ENCODE measurements at places on chromosomes 2 and 18. TPM values are rescaled to one million over a fixed set of nuclear protein-coding genes. Genes with fewer than 3 reads are reported as not detected.
A peak's percentile ranks its signal among the peaks of the same experiment; 100 is the strongest.

- DNase-seq = no peak
- H3K27me3 ChIP-seq = no peaks in the 10 kb centered on the region
- H3K36me3 ChIP-seq = peaks cover 1% of the 10 kb centered on the region
- no peak overlapping the region for H3K4me3 ChIP-seq
- no peaks in the 10 kb centered on the region for H3K4me1 ChIP-seq
Measured at GRCh38 chr18:9960258-9960904, 46.6 kb downstream of the VAPA start.

DNA sequence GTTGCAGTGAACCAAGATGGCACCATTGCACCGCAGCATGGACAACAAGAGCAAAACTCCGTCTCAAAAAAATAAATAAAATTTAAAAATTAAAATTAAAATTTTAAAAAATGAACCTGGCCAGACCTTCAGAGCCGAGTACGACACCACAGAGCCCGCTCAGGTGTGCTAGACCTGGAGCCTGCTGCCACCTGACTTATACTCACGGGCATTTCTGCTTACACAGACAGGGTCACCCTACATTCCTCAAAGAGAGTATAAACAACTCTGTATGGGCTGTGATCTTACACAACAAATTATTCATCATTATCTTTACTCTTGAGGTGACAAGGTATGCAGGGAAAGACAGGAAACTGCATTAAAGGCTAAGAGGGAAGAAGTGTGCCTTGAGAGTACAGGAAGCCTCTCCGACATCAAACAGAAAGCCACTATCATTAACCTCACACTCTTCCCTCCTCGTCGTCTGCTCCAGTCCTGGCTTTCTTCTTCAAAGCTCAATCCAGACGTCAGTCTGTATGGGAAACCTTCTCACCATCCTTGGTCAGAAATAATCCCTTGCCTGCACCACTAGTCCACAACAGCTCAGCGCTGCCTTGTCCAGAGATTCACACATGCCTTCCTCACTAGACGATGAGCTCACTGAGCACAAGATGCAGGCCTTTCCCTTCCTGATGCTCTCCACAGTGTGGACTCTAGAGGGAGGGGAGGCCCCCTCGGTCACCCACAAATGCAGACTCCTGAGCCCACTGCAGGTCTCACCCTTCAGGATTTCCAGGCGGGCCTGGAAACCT lies 56.2 kb downstream of the UXS1 start:
- peak overlapping the region; percentile 91 for H3K27ac ChIP-seq
- H3K36me3 ChIP-seq = peaks cover 22% of the 10 kb centered on the region
- no peaks in the 10 kb centered on the region for H3K27me3 ChIP-seq
- H3K4me1 ChIP-seq = peaks cover 9% of the 10 kb centered on the region

DNA sequence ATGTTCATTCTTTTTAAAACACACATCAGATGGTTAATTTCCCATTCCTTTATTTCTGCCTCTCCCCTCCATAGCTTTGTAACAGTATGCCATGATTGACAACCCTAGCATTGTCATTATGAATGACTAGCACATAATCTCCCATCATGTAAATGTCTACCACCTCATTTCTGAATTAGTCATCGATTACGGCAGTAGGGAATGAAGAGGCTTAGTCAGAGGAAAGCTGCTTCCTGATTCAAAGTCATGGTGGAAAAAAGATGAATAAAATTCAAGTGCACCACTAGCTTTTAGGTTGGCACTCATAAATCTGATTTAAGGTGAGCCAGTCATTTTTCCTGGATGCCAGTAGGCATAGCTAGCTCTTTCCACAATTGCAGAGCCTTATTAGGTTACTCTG lies 19.1 kb upstream of the ACMSD start:
- H3K4me3 ChIP-seq = no peak overlapping the region
- H3K36me3 ChIP-seq = no peaks in the 10 kb centered on the region
- no peak for DNase-seq

GRCh38 chr2:10204326-10205161 lies 82.0 kb downstream of the RRM2 start:
- no peak for DNase-seq
- H3K4me1 ChIP-seq = peaks cover 19% of the 10 kb centered on the region
- H3K4me3 ChIP-seq = no peak overlapping the region
- H3K27me3 ChIP-seq = no peaks in the 10 kb centered on the region
- peaks cover 6% of the 10 kb centered on the region for H3K36me3 ChIP-seq

DNA sequence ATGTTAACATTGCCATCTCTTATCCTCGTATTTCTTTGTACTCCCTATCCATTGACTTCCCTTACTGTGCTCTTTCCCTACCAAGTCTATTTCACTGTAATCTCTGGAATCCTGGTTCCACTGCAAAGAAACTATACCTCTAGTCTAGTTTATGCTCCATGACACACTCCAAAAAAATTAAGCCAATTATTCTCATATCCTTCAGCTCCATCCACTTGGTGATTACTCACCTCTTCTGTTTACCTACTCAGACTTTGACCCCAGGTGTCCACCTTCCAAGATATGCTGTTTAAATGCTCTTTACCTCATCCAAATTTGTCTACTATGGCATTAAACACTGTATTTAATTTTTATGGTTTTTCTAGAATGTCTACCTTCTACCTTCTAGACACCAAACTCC lies 137.9 kb downstream of the ATAD2B start:
- peaks cover 19% of the 10 kb centered on the region for H3K36me3 ChIP-seq
- no peak overlapping the region for H3K27ac ChIP-seq
- no peak for DNase-seq
- H3K4me3 ChIP-seq = no peak overlapping the region
- no peaks in the 10 kb centered on the region for H3K27me3 ChIP-seq

GRCh38 chr2:236824836-236825235 lies 255.2 kb downstream of the ACKR3 start:
- no peak overlapping the region for H3K4me3 ChIP-seq
- H3K36me3 ChIP-seq = no peaks in the 10 kb centered on the region
- DNase-seq = no peak
- peak overlapping the region; percentile 23 for H3K27ac ChIP-seq
- peaks cover 41% of the 10 kb centered on the region for H3K4me1 ChIP-seq

DNA sequence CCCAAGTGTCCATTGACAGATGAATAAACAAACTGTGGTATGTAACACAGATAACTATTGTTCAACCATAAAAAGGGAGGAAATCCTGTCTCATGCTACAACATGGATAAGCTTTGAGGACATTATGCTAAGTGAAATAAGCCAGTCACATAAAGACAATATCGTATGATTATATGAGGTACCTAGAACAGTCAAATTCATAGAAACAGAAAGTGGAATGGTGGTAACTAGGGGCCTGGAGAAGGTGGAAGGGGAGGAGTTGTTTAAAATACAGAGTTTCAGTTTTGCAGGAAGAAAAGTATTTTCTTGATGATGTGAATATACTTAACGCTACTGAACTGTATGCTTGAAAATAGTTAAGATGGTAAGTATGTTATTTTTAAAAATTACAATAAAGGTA lies 304.6 kb upstream of the CXCR4 start:
- no peak overlapping the region for H3K27ac ChIP-seq
- no peak overlapping the region for H3K4me3 ChIP-seq
- H3K36me3 ChIP-seq = no peaks in the 10 kb centered on the region
- peaks cover 96% of the 10 kb centered on the region for H3K27me3 ChIP-seq

- H3K4me1 ChIP-seq = peaks cover 14% of the 10 kb centered on the region
- no peak overlapping the region for H3K27ac ChIP-seq
- no peak overlapping the region for H3K4me3 ChIP-seq
- no peaks in the 10 kb centered on the region for H3K36me3 ChIP-seq
Measured at GRCh38 chr2:29110916-29111535, 4.2 kb upstream of the CLIP4 start.

GRCh38 chr2:172242961-172243360 lies 140.3 kb upstream of the DLX2 start:
- H3K36me3 ChIP-seq = no peaks in the 10 kb centered on the region
- no peak overlapping the region for H3K27ac ChIP-seq
- DNase-seq = no peak
- H3K4me3 ChIP-seq = no peak overlapping the region

- H3K27ac ChIP-seq = no peak overlapping the region
- H3K27me3 ChIP-seq = peaks cover 11% of the 10 kb centered on the region
- peaks cover 17% of the 10 kb centered on the region for H3K4me1 ChIP-seq
- DNase-seq = no peak
- no peaks in the 10 kb centered on the region for H3K36me3 ChIP-seq
Measured at GRCh38 chr2:239531456-239532241, 130.8 kb upstream of the HDAC4 start.

- H3K27ac ChIP-seq = peak overlapping the region; percentile 57
- no peak for DNase-seq
- no peaks in the 10 kb centered on the region for H3K36me3 ChIP-seq
- peaks cover 5% of the 10 kb centered on the region for H3K4me1 ChIP-seq
- no peaks in the 10 kb centered on the region for H3K27me3 ChIP-seq
Measured at GRCh38 chr2:28606986-28607441, 111.2 kb downstream of the PLB1 start.

- H3K27ac ChIP-seq = no peak overlapping the region
- DNase-seq = peak; percentile 62
- peaks cover 93% of the 10 kb centered on the region for H3K27me3 ChIP-seq
- H3K36me3 ChIP-seq = no peaks in the 10 kb centered on the region
- peaks cover 6% of the 10 kb centered on the region for H3K4me1 ChIP-seq
Measured at GRCh38 chr2:74515981-74516633, 1.9 kb downstream of the TLX2 start.

DNA sequence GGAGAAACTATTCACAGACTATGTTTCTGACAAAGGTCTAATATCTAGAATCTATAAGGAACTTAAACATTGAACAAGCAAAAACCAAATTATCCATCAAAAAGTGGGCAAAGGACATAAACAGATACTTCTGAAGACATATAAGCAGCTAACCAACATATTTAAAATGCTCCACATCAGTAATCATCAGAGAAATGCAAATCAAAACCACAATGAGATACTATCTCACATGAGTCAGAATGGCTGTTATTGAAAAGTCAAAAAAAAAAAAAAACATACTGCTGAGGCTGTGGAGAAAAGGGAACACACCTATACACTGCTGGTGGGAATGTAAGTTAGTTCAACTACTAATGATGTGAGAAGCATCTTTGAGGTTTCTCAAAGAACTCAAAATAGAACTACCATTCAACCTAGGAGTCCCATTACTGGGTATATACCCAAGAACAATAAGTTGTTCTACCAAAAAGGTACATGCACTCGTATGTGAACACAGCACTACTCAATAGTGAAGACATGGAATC lies 220.4 kb upstream of the TFPI start:
- no peak overlapping the region for H3K27ac ChIP-seq
- H3K27me3 ChIP-seq = no peaks in the 10 kb centered on the region
- no peaks in the 10 kb centered on the region for H3K36me3 ChIP-seq

DNA sequence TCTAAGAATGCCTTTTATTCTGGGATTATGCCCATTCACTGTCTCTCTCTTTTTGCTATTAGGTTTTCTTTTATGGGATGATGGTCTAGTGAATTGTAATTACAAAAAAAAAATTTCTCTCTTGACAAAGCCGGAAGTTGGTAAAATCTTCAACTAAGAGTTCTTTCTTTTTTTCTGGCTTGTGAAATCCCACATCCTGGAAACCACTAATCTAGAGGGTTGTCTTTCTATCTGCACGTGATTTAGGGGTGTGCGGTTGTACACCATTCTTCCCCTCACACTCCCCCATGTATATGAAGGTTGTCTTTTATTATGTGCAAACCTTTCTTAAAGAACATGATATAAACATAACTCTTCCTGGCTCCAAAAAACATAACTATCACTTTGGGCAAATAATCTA lies 52.0 kb downstream of the GATA6 start:
- no peaks in the 10 kb centered on the region for H3K36me3 ChIP-seq
- H3K27ac ChIP-seq = peak overlapping the region; percentile 13
- H3K27me3 ChIP-seq = peaks cover 2% of the 10 kb centered on the region

Gene AQP12B
- not detected for total RNA-seq

Gene PIGN
- total RNA-seq = 37.5 TPM

Gene EHD3
- total RNA-seq = 13.2 TPM

Gene GALR1
- not detected for total RNA-seq

Gene PID1
- 2.1 TPM for total RNA-seq

Gene ABCB11
- 0.18 TPM for total RNA-seq

Gene FAM237A
- not detected for total RNA-seq

Gene GPR39
- total RNA-seq = 0.47 TPM
